ENCODE measurements at places on chromosomes 3 and 15.
A peak's percentile ranks its signal among the peaks of the same experiment; 100 is the strongest.

DNA sequence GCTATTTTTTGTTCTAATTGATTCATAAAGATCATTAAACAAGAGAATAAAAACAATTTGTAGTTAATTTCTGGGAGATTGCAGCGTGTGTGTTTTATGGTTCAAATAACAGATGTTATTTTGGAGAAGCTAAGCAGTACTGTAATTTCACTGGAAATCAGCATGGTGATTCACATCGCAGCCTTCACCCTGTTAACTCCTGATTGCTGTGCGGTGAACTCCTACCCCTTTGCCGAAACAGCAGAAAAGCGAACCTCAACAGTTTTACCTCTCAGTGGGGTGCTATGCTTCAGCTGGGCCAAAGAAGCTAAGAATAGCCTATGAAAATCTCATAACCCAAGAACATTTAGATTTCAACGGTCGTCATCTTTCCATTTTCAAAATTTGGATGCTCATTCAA, 441.5 kb upstream of the RARB start:
- DNase-seq = no peak

- no peak for DNase-seq
These were observed 221.0 kb downstream of the SHQ1 start for GRCh38 chr3:72627271-72627670.

- DNase-seq = no peak
These were observed 45.9 kb upstream of the SLC2A2 start for GRCh38 chr3:171072432-171072831.

GRCh38 chr15:40364251-40364650, 6.2 kb downstream of the DISP2 start:
- no peak for DNase-seq

GRCh38 chr3:187207624-187208023, 10.3 kb downstream of the RTP1 start:
- DNase-seq = peak; percentile 75

Measured in AG10803 (cell line).